ENCODE measurements at places on chromosomes 7 and 10. TPM values are rescaled to one million over a fixed set of nuclear protein-coding genes. Genes with fewer than 3 reads are reported as not detected.

The HTRA1 gene
- 120 TPM for total RNA-seq

The ZNF425 gene
- total RNA-seq: 4.4 TPM

The CC2D2B gene
- 0.14 TPM for total RNA-seq

The CALML3 gene
- 9.2 TPM for total RNA-seq

The AHR gene
- total RNA-seq: 303 TPM

The OPALIN gene
- total RNA-seq: not detected

The ZCCHC24 gene
- total RNA-seq: 2.0 TPM

The ZNF487 gene
- 2.6 TPM for total RNA-seq

The COBL gene
- total RNA-seq: 0.34 TPM

The OR6V1 gene
- total RNA-seq: not detected

The CTAGE4 gene
- total RNA-seq: 0.14 TPM

The CLRN3 gene
- total RNA-seq: not detected

The HOXA4 gene
- total RNA-seq: not detected

The CCL24 gene
- total RNA-seq: not detected

The OR13A1 gene
- total RNA-seq: not detected

The PPP1R17 gene
- not detected for total RNA-seq

The NRCAM gene
- 49.5 TPM for total RNA-seq

The NODAL gene
- not detected for total RNA-seq

The IRF5 gene
- 12.4 TPM for total RNA-seq

The CYP26C1 gene
- total RNA-seq: under 0.01 TPM

The MRLN gene
- total RNA-seq: not detected

The HMX3 gene
- total RNA-seq: 0.07 TPM

The C10orf143 gene
- 0.34 TPM for total RNA-seq

The PNLIPRP1 gene
- not detected for total RNA-seq

The GARS1 gene
- total RNA-seq: 457 TPM

Data from nasal cavity respiratory epithelium epithelial cell of viscerocranial mucosa (primary cell).